C1 segment of cervical spinal cord (tissue), 14 donors: ENCODE measurements at places on chromosomes 2 and 18.

DNA sequence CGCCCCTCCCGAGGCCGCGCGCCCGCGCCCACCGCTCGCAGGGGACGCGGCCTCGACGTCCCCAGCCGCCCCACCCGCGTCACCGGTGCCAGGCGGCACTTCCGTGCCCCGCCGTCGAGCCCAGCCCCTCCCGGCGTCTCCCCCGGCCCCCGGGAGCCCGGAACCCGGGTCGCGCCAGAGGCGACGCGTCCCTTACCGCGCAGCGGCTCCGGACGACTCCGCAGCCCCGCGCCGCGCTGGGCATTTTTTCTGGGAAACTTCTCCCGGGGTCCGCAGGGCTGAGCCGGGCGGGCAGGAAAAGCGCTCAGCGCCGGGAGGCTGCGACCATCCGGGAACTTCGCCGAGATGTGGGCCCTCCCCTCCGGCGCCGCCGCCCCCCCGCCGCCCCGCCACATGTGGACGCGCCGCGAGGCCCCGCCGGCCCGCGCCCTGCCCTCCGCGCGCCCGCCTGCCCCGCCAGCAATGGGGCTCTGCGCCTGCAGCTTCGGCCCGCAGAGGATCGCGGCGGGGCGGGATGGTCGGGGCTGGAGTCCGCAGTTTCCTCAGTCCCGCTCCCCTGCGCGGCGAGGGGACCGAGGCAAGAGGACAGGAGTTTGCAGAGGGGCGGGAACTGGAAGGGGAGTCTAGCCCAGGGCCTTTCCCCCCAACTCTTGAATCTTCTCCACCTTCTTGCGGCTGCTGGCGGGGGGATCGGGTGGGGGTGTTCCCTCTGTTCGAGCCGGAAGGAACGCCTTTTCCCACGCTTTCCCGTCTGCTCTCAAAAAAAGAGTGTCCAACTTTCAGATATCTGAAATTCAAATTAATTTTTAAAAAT lies 81.5 kb downstream of the CHRNA1 start:
- no peak for DNase-seq

DNA sequence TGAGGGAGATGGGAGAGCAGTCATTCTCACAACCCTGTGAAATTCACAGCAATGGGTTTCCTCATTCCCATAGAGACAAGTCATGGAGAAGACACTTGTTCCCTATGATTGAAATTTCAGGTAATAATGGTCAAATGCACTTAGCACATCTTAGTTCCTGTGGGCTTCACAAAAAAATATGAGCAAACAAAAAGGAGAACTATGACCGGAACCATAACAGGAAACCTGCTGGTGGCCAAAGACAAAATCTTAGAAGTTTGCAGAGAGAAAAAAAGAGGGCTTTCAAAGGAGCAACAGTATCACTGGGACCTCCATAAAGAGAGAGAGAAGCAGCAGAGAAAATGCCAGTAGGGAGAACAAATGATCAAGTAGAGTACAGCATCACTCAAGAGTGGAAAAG lies 138.9 kb upstream of the APCDD1 start:
- DNase-seq: no peak

DNA sequence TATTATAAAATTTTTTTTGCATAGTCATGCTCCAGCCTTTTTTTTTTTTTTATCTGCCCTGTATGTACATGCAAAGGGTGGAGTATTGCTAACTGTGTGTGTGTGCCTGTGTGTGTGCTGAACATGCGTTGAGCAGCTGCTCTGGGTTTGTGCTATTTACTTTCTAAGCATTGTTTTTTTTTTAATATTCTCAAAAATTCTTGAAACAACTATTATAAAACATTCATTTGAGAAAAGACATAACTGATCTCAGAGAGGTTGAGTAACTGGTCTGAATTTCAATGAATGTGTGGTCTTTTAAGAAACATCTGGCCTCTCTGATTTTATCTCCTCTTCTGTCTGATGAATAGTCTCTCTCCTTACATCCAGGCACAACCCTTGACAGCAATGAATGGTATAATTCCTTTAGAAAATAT lies 366.0 kb upstream of the SLC14A2 start:
- DNase-seq: no peak

DNA sequence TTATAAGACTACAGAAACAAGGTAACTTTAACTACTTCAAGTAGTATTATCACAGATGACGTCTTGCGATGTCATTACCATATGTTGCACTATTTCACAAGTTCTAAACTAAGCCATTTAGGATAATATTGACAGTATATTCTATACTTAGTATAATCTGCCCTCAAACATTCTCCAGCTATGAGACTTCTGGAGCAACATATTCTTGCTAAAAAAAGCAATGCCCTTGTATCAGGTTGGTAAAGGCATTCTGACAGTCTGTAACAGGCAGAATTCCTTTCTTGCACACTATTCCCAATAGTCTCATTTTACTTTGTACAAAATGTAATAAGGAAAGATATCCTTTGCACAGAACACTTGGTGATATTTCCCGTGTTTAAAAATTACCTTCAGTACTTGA lies 694.8 kb upstream of the PKDCC start:
- DNase-seq: no peak

GRCh38 chr2:67938053-67938452 lies 124.8 kb downstream of the C1D start:
- DNase-seq: no peak

DNA sequence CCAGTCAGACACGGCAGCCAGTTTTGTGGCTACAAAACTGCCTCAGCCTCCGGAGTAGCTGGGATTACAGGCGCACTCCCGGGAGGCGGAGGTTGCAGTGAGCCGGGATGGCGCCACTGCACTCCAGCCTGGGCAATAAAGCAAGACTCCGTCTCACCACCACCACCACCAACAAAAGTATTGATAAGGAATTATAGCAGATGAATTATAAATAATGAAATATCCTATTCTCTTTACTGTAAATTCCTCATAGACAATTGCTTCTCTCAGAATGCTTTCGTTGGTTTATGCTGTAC lies 1.4 kb upstream of the FAM161A start:
- no peak for DNase-seq

GRCh38 chr2:158841850-158842249 lies 46.7 kb downstream of the DAPL1 start:
- DNase-seq: no peak

DNA sequence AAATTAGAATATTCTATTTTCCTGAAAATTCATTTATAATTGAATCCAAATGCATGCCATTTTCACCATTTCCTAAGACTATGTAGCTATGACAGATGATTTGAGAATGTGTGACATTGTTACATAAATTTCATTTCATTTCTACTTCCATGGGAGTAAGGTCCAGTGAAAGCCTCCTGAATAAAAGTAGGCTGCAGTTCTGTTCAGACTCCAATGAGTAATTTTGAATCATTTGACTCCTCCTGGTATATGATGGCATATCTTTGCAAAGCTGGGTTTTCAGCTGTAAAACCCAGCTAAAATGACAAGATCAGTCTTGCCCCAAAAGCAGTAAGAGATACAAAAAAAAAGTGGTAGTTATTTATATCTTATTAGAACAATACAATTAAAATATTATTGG lies 101.0 kb upstream of the DNAJC10 start:
- DNase-seq: no peak

- DNase-seq: no peak
Observed at GRCh38 chr18:79518028-79518682, 122.4 kb downstream of the NFATC1 start.

DNA sequence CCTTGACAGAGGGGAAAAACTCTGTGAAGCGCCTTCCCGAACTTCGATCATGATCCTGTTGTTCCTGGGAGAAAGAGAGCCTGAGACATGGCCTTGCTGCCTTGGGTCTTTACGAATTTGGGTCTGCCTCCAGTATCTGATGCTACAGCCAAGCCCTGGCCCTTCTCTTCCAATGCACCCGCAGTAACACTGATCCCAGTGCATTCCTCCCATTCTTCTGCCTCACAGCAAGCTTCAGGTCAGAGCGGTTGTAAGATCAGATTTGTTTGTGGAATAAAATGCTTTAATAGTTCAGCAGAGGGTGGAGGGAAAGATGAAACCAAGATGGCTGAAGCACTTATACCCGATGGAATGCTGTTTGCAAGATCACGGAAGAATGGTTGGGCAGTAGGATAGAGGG lies 196.7 kb upstream of the SIX2 start:
- no peak for DNase-seq

- no peak for DNase-seq
Observed at GRCh38 chr2:168136392-168136977, 110.9 kb downstream of the STK39 start.

DNA sequence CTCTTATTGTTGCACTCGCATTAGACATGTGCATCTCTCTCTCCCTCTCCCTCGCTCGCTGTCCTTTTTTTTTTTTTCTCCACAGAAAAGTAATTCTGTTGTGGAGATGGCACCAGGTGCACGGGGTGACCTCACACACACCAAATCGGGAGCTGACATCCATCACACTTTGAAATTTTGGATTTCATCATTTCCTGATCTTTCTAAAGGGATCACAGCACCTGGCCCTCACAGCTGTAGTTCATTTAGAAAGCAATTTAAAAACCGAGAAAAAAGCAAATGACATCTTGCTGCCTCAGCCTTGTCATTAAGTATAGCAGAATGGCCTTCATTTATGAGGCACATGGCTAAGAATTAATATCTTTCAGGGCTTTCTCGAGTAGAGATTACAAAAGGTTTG lies 717.2 kb downstream of the RNF144A start:
- no peak for DNase-seq

GRCh38 chr2:121635371-121635770 lies 13.9 kb downstream of the CLASP1 start:
- no peak for DNase-seq

- no peak for DNase-seq
Observed at GRCh38 chr2:124698979-124699565, 674.0 kb downstream of the CNTNAP5 start.

GRCh38 chr2:146984014-146984413 lies 860.8 kb upstream of the ACVR2A start:
- no peak for DNase-seq

DNA sequence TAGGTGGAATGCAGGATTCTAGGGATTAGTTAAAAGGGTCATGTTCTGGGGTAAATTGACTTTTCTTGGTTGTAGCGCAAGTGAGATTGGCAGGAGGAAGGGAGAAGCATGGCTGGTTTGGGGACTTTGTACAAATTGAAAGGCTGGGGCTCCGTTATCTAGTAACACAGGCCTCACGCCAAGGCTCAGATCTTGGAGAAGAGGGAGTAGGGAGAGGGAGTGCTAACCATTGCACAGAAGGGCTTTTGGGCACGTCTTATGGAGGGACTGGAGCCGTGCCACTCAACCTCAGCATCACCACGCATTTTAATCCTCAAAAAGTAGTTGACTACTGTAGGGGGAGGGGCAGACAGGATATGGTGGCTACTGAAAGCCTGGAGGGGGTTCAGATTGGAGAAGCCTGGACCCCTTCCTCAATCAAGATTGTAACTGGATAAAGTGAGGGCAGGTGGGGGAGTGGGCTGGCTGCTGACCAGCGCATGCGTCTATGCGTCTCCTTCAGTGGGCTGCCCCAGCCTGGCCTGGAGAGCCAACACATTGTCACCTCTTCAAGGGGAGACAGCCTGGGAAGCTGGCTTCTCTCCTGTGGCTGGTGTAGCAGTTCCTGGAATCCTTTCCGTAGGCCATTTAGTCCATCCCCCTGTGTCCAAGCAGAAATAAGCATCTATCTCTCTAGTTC lies 14.3 kb downstream of the IGFBP5 start:
- no peak for DNase-seq

DNA sequence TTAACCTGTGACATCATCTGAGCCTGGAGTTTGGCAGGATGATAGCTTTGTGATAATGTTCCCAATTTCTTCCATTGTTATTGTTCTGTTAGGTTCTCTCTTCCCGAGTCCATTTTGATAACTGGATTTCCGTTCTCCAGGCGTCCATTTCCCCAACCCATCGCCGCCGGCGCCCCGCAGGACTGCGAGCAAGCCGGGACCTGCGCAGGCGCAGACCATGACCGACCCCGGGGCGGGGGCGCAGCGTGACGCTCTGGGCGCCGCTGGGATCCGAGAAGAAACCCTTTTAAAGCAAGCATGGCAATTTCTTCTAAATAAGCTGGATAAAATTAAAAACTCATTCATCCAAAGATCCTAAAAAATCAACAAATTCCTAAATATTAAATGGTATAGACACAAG lies at the start of gene SLC25A52:
Gene SLC25A52, minus strand, starts transcription at position 186 of the 400 bp plus-strand sequence. CDS start 219 bp downstream, outside the sequence.
- no peak for DNase-seq

DNA sequence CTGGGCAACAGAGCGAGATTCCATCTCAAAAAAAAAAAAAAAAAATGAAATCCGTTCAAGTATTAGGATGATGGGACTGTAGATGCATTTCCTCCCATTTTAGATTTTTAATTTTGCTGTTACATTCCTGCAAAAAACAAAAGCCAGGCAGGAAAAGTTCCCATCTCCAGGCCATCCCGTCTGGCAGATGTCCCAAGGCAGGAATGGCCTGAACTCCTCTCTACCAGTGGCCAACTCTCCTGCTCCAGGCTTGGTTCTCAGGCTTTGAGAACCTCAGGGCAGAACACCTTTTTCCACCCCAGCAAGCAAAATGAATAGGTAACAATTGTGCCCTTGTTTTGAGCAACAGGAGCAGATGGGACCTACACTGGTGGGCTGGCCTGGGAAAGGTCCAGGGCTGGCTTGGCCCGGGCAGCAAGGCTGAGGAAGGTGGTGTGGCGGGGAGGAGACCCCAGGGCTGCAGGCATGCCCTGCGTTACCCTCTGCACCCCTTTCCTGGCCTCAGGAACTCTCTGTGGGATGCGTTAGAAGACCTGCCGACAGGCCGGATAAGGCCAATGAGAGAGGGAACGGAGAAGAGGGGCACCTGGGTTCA lies 86.0 kb downstream of the FAM210A start:
- no peak for DNase-seq

DNA sequence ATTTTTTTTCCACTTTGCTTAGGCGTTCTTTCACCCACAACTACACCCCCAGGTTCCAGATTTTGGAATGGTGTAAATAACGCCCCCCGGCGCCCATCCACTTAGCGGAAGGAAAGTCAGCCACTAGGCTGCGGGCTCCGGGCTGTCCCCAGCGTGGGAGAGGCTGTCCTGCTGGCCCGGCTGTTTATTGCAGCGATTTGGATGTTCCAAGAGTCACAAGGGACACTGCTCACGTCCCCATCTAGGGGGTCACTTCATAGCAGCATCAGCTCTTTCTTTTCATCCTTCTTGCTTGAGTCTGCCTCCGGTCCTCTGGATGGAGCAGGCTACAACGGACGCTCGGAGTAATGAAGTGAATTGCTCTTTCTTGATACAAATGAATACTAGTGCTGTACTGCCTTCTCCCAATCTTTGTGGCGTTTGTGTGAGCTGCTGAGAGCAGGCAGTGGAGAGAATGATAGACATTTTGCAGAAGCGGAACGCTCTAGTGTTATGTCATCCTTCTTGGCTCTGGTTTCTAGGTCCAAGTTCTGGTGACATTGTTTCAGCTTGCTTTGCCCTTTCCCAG lies 50.7 kb upstream of the PAIP2B start:
- DNase-seq: peak; percentile 59

GRCh38 chr2:46188041-46188716 lies 109.0 kb upstream of the EPAS1 start:
- no peak for DNase-seq

DNA sequence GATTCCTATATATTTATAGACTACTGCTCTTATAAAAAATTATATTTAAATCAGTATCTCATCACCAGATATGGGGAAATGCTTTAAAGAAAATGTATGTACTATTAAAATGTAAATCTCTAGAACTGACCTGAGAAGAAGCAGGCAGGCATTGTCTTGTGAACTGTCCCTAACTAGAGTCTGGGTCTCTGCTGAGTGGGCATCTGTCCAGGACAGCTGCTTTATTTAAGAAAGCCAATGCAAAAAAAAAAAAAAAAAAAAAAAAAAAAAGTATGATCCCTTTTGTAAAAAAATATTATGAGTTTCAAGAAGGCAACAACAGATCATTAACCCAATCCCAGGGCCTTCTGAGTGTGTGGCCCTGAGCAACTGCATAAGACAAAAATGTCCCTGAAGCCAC lies 66.0 kb downstream of the PAX3 start:
- no peak for DNase-seq

- no peak for DNase-seq
Observed at GRCh38 chr2:72981536-72981935, 64.2 kb downstream of the EMX1 start.
